ENCODE measurements at places on chromosomes 13 and 19.

GRCh38 chr13:33090755-33091414 lies 74.7 kb downstream of the KL start:
- DNase-seq, result peak; percentile 89

DNA sequence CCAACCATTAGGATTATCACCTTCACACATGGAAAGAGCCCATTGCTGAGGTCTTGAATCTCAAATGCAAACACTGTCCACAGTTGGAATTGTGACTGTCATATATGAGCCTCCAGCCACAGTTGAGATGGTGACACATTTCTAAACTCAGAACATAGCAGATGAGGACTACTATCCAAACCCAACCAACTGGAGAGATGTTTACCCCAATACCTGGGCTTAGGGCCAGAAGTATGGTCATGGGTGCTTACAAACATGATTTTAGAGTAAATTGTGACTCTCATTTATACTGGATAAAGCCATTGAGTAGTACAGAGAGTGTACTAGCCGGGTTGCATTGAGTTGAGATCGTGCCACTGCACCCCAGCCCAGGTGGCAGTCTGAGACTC lies 14.0 kb upstream of the ZNF681 start:
- no peak for DNase-seq

DNA sequence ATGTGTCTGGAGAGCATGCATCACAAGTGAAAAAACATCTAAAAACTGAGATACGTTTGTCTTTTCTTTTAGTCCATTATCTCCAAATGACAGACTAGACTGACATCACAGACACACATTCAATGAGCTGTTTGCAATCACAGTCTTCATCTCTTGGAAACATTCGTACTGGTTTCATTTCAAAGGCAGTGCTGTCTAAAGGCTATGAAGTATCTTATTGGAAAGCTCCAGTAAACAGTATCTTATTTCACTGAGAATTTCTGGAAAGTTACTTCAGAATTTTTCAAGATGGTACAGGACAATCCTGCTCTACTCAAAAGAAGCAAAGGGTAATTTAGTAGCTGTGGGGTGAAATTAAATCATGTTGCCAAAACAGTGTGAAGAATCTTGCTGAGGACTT lies 53.5 kb upstream of the TNFRSF19 start:
- DNase-seq, result peak; percentile 20

GRCh38 chr19:7063339-7063738 lies 4.9 kb upstream of the MBD3L3 start:
- no peak for DNase-seq

GRCh38 chr19:20165971-20166592 lies 932 bp upstream of the ZNF486 start:
- peak; percentile 40 for DNase-seq

DNA sequence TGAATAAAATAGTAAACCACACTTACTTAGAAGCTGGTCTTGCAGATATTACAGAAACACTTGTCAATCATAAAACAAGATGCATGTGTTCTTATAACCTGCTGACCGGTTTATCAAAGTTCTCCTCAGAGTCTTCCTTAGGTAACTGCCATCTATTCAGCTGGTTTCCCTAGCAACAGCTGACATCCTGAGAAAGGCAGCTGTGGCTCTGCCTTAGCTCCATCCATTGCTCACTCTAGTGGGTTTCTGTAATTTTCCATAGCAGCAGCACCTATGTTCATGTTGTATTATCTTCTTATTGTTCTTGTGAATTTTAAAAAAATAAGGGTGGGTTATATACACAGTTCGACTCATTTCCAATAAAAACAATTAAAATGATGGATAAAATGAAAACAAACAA lies 87.8 kb downstream of the RAP2A start:
- peak; percentile 20 for DNase-seq

GRCh38 chr19:2479556-2480194 lies 3.7 kb downstream of the GADD45B start:
- no peak for DNase-seq

- no peak for DNase-seq
Measured at GRCh38 chr13:35697186-35697730, 220.8 kb upstream of the MAB21L1 start.

GRCh38 chr19:16094360-16095070 lies 17.2 kb upstream of the RAB8A start:
- DNase-seq, result no peak

DNA sequence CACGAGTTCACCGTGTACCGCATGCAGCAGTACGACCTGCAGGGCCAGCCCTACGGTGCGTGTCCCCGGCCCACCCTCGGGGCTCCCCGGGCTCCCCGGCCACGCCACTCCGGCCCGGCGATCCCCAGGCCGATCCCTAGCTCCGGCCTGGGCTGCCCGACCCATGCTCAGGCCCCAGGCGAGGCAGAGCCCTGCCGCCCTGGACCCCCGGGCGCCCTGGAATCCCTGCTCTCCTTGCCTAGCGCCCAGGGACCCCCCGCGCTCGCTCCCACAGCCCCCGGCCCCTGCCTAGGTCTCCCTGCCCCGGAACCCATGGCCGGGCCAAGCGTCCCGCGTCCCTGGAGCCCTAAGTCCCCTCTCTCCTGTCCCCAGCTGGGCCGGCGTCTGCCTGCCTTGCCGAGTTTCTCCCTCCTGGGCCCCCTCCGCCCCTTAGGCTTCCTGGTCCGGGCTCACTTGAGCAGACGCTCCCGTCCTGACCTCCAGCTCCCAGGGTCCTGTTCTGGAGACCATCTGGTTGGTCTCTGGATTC lies 494 bp downstream of the NCLN start:
- DNase-seq, result no peak

- DNase-seq, result no peak
Measured at GRCh38 chr19:576768-577438, 4.5 kb downstream of the BSG start.

DNA sequence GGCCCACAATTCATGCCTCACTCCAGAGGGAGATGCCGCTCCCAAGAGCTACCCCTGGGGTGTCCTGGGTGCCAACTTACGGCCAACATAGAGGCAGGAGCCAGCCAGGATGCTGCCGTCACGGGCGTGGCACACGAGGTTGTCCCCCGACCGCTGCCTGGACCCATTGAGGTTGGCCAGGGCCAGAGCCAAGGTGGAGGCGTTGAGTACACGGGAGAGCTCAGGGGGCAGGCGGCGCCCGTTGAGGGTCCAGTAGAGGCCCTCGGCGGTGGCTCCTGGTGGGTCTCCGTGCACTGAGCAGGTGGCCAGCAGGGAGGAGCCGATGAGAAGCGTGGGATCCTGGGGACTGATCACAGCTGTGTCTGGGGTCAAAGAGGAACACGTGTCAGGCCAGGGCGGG lies 7.1 kb downstream of the CRLF1 start:
- no peak for DNase-seq

- no peak for DNase-seq
Measured at GRCh38 chr13:101416181-101417042, at the start of gene NALCN. Gene NALCN, minus strand, starts transcription at chr13:101416508. Its CDS starts 17,382 bp downstream, at chr13:101399126.

- DNase-seq, result no peak
Measured at GRCh38 chr19:944663-945241, 18.9 kb downstream of the ARID3A start.

GRCh38 chr13:83827338-83827737 lies 54.9 kb downstream of the SLITRK1 start:
- DNase-seq, result no peak

GRCh38 chr13:113345486-113345885 lies 18.4 kb downstream of the GRTP1 start:
- DNase-seq, result no peak

DNA sequence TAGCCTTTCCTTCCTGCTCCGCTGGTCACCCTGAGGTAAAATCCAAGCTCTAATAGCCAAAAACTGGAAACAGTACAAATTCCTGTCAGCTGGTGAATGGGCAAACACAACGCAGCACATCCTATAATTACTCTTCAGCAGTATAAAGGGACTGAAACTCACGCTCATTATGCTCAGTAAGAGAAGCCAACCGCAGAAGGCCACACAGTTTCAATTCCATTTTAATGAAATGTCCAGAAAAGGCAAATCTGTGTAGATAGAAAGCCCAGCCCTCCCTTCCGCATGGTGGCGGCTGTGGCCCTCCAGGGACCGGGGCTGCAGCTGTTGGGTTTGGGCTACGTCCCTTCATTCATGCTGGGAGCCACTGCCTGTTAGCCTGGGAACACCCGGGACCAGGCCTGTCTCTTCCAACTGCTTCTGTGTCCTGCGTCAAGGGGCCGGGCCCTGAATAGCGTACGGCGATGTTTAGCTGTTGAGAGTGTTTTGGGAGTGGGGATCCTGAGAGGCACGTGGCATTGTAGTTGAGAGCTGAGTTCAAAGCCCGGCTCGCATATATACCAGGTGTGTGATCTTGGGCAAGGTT lies 23.5 kb downstream of the NKPD1 start:
- DNase-seq, result no peak

All from HepG2 (cell line).